GM20000 (cell line): ENCODE measurements at places on chromosomes 16 and 17.

GRCh38 chr17:79065105-79065670, 9.4 kb upstream of the ENGASE start:
- DNase-seq = peak; percentile 28

GRCh38 chr17:21390294-21390693, 14.1 kb downstream of the KCNJ12 start:
- no peak for DNase-seq

DNA sequence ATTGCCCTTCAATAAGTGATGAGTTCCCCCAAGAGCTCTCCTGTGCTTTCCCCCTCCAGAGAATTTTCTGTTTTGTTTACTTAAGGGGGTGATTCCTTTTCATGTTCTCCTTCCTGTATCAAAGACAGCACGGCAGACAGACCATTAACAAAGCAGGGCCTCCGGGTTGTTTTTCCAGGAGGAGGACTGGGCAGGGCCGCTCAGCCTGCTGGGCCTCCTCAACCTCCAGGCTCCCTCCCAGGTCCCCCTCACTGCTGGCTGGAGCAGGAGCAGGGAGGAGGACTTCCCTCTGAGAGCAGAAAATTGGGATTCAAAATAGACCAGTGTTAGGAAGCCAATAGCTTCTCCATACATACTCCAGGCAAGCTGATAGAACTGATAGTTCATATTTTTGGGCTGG, 20.4 kb downstream of the SDK2 start:
- DNase-seq = no peak

DNA sequence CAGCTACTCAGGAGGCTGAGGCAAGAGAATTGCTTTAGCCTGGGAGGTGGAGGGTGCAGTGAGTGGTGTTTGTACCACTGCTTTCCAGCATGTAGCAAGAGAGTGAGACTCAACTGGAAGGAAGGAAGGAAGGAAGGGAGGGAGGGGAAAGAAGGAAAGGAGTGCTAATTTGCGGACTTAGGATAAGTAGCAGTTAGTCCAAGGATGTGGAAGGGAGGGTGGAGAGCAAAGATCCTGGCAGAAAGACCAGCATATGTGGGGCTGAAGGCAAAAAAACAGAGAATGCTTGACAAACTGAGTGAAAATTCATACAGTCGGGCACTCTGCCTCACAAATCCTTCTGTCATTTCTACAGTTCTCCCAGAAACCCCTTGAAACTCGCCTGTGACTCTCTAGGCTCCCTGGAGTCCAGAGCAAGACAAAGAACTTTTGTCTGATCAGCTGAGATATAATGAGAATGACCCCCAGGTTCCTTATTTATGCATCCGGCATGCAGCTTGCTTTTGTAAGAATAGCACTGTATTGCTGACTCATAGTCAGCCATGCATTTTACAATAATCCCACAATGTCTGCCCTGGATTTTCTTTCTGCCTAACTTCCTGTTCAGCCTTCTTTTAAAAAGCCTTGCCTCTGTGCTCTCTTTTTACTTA, 31.5 kb downstream of the CDK5RAP3 start:
- DNase-seq = peak; percentile 69

- no peak for DNase-seq
Measured at GRCh38 chr16:78209951-78210661, 110.7 kb downstream of the WWOX start.
